ENCODE measurements at places on chromosomes 4 and X.

- no peak for DNase-seq
These were observed 21.8 kb downstream of the NKX3-2 start for GRCh38 chr4:13522282-13523104.

DNA sequence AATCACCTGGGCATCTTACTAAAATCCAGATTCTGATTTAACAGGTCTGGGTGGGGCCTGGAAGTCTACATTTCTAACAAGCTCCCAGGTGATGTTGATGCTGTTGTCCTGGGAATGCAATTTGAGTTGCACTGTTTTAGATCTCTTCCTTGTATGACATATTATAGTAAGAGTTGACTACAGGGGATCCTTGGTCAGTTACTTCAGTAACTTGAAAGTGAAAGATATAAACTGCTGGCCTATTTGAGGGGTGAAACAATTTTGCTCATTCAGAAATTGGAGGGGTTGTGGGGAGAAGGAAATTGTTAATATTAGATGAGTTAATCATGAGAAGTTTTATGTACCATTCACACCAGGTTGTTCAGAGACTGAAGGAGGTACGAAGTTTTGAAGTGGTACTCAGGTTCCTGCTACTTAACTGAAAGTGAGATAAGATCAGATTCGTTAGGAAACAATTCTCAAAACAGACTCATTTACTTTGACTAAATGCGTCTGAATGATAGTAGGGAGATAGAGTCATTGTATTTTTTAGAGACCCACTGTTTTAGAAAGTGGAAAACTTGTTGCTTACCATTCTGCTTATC, 12.5 kb downstream of the SH2D1A start:
- no peak for DNase-seq

DNA sequence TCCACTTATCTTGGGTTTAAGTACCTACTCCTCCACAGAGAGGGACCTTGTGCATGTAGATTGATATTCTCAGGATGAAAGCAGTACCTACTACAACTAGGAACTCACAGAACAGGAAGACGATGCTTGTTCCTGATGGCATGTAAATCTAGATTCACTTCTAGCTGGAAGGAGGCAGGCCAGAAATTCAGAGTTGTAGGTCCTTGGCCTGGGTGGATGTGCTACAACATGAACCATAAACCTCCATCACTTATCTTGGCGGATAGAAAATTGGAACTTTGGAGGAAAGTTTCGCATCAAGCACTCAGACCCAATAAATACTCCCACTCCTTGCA, 9.3 kb upstream of the SMIM20 start:
- no peak for DNase-seq

- peak; percentile 21 for DNase-seq
These were observed 126.0 kb downstream of the PPP3CA start for GRCh38 chr4:101221294-101221693.

DNA sequence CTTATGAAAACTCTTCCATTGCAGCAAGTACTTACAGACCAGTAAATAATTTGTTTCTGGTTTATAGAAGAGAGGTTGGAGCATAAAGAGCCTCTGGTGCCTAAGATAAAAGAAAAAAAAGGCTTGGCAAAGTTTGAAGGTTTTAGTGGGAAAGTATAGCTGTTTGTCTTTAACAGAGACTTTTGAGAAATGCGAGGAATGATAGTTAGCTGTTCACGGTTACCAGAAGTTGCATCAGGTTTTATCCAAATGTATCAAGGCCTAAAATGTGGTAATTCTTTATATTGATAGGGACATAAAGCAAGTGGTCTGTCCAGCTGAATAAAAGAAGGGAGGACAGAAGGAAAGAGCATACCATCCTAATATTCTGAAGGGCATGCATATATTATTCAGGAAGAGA, 29.3 kb downstream of the RAP1GDS1 start:
- no peak for DNase-seq
